ENCODE measurements at places on chromosomes 2 and 18. TPM values are rescaled to one million over a fixed set of nuclear protein-coding genes. Genes with fewer than 3 reads are reported as not detected.

GRCh38 chr2:219041252-219041651 is at the start of gene CFAP65:
Gene CFAP65, minus strand, starts transcription at chr2:219041516. Its CDS starts 2,468 bp downstream, at chr2:219039048.
- no peak for DNase-seq

DNA sequence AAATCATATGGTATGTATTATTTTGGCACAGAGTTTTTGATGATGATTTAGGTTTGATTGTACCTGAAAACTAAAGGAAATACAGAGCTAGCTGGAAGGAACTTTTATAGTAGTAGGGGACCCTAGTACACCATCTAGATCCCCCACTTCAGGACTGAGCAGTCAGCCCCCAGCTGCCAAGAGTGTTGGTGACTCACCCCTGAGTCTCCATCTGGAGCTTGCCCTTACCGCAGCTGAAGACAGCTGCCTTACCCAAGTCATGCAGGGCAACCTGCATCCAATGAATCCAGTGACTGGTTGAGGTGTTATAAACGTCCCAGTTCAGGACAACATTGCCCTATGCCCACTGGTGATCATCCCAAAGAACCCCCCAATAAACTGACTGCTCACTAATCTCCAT is 15.3 kb downstream of the PMS1 start:
- DNase-seq, result no peak

DNA sequence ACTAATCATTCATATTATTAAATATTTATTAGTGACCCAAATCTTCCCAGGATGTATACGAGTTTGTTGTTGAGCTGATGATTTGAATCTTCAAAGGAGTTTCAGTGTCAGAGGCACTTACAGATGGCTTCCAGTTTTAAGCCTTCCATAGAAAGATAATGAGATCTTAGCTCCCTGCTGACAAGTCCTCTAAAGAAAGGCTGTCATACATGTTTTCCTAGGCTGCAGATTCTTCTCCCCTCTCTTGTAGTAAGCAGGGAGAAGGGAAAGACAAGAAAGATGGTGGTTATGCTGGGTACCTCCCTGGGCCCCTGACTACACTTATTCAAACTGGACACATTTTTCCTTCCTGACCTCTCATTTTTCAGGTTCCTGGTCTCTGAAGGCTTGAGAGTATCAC is 8.1 kb upstream of the GAREM1 start:
- no peak for DNase-seq

GRCh38 chr2:231886071-231886681 is 40.0 kb downstream of the NPPC start:
- DNase-seq, result no peak

DNA sequence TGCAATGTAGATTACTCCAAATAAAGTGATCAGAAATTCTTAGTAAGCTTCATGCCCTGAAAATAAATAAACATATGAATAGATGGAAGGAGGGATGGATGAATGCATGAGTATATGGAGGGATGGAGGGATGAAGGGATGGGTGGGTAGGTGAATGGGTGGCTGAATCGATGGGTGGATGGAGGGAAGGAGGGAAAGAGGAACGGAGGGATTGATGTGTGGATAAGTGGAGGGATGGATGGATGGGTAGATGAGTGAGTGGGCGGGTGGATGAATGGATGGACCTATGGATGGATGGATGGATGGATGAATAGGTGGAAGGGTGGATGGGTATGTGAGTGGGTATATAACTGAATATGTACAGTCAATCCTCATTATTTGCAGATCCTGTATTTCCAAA is 276.7 kb upstream of the ACVR2A start:
- DNase-seq, result no peak

GRCh38 chr2:240918258-240919091 is 12.3 kb downstream of the CROCC2 start:
- no peak for DNase-seq

- DNase-seq, result no peak
Observed at GRCh38 chr2:44335806-44336538, 25.3 kb downstream of the PREPL start.

- DNase-seq, result no peak
Observed at GRCh38 chr2:1837022-1837421, 92.7 kb upstream of the PXDN start.

DNA sequence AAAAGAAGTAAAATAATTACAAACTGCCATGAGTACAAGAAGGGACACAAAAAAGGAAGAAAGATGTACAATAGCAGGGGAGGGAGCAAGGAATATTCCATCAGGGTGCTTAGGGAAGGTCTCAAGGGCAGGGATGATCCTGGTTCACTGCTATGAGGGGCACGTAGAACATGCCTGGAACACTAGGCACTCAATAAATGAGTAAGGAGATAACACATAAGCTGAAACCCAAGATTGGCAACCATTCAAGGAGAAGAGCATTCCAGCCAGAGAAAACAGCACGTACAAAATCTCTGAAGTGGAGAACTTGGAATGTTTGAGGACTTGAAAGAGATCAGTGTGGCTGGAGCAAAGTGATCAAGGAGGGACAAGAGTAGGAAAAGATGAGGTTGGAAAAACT is 103.2 kb downstream of the FAM161A start:
- DNase-seq, result no peak

- DNase-seq, result peak; percentile 56
Observed at GRCh38 chr2:23009545-23010149, 375.3 kb upstream of the KLHL29 start.

- DNase-seq, result no peak
Observed at GRCh38 chr2:151977631-151978030, 121.2 kb downstream of the CACNB4 start.

- no peak for DNase-seq
Observed at GRCh38 chr2:241324775-241325174, 9.1 kb downstream of the SEPTIN2 start.

GRCh38 chr18:4125224-4125623 is 329.9 kb downstream of the DLGAP1 start:
- no peak for DNase-seq

DNA sequence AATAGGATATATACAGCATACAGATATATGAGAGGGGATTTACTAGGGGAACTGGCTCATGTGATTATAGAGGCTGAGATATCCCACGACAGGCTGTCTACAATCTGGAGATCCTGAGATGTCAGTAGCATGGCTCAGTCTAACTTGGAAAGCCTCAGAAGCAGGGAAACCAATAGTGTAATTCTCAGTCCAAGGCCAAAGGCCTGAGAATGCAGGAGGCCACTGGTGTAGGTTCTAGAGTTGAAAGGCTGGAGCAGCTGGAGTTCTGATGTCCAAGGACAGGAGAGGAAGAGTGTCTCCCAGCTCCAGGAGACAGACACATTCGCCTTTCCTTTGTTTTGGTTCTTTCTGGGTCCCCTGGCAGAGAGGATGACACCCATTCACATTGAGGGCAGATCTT is 20.1 kb upstream of the CCBE1 start:
- DNase-seq, result no peak

The C1QL2 gene
- total RNA-seq, result not detected

The CD8B gene
- total RNA-seq, result 3.5 TPM

The TEX44 gene
- total RNA-seq, result not detected

The ECEL1 gene
- total RNA-seq, result 0.39 TPM

The IL1RN gene
- total RNA-seq, result 80.2 TPM

The HRH4 gene
- total RNA-seq, result not detected
